D341Med (cell line): ENCODE measurements at places on chromosomes 13 and 19.

GRCh38 chr13:39282400-39282972 lies 244.2 kb downstream of the NHLRC3 start:
- DNase-seq, result no peak

DNA sequence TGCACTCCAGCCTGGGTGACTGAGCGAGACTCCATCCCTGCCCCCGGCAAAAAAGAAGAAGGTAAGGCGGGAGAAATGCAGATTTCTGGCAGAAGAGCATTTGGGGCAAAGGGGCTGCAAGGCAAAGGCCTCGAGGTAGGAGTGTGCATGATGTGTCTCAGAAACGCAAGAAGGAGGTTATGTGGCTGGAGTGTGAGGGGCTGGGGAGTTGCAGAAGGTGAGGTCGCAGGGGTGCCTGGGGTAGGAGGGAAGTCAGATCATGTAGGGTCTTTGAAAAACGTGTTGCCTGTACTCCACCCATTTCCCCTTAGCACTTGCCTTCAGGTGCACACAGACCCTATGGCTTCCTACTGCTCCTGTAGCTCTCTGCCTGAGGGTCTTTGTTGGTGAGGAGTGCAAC lies 29.9 kb downstream of the KCTD15 start:
- no peak for DNase-seq

GRCh38 chr19:53328967-53329366 lies 4.6 kb upstream of the ZNF845 start:
- no peak for DNase-seq

DNA sequence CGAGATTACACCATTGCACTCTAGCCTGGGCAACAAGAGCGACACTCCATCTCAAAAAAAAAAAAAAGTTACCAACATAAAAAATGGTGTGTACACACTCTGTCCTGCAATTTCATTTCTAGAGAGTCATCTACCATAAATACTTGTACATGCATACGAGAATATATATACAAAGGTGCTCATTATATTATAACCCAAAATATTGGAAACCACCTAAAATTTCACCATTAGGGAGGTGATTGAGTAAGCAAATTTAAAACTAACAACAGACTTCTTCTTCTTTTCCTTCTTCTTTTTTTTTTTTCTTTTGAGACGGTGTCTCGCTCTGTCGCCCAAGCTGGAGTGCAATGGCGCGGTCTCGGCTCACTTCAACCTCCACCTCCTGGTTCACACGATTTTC lies 7.4 kb upstream of the C5AR1 start:
- no peak for DNase-seq

DNA sequence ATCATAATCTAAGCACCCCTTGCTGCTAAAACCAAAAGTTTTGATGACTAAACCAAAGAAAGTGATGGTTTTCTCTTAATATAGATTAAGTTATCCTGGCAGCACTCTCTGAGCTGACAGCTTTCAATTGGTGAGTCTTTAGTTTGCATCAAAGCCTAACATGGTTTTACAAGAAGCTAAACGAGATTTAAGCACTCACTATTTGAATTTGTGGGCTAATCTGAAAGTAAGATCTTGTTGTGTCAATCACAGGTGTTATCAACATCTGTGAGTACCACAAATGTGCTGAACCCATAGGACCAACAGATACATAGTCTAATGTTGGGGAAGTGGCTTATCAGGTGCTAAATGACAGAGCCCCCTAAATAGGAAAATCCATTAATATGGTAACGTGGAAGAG lies 223.9 kb downstream of the LHFPL6 start:
- DNase-seq, result no peak

- no peak for DNase-seq
Measured at GRCh38 chr19:2611483-2612464, 90.7 kb downstream of the GNG7 start.

- DNase-seq, result no peak
Measured at GRCh38 chr13:99998261-99998660, 16.7 kb downstream of the ZIC2 start.
